ENCODE measurements at places on chromosomes 7 and 10.

- DNase-seq: no peak
Measured at GRCh38 chr10:110220398-110220797, 13.0 kb downstream of the MXI1 start.

DNA sequence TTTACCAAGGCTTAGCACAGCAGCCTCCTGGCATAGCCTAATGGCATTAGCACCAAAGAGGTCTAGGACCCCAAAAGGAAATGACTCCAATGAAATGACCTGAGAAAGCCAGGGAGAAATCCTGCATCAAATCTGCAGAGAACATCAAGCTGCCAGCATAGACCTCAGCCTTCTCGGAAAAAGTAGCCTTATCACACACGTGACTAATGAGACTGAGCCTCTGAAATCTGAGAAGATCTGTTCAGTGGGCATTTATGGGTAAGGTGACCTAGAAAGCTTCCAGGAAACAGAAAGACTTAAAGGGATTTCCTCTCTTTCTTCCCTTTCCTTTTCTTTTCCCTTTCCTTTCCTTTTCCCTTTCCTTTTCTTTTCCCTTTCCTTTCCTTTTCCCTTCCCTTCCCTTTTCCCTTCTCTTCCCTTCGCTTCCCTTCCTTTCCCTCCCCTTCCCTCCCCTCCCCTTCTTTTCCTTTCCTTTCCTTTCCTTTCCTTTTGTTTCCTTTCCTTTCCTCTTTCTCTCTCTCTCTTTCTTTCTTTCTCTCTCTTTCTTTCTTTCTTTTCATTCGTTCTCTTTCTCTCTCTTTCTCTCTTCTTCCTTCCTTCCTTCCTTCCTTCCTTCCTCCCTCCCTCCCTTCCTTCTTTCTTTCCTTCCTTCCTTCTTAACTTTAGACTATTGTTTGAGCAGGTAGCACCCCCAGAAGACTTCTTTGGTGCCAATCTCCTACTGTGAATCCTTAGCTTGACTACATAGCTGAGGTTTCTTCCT is 23.1 kb upstream of the PTTG1IP2 start:
- no peak for DNase-seq

- no peak for DNase-seq
Measured at GRCh38 chr7:151876899-151877777, at the start of gene PRKAG2. Gene PRKAG2, minus strand, starts transcription at chr7:151877115. Its CDS starts 495 bp downstream, at chr7:151876620.

- no peak for DNase-seq
Measured at GRCh38 chr10:71031026-71031425, 142.7 kb upstream of the PCBD1 start.

GRCh38 chr10:115711306-115711705 is 561.7 kb downstream of the GFRA1 start:
- no peak for DNase-seq

DNA sequence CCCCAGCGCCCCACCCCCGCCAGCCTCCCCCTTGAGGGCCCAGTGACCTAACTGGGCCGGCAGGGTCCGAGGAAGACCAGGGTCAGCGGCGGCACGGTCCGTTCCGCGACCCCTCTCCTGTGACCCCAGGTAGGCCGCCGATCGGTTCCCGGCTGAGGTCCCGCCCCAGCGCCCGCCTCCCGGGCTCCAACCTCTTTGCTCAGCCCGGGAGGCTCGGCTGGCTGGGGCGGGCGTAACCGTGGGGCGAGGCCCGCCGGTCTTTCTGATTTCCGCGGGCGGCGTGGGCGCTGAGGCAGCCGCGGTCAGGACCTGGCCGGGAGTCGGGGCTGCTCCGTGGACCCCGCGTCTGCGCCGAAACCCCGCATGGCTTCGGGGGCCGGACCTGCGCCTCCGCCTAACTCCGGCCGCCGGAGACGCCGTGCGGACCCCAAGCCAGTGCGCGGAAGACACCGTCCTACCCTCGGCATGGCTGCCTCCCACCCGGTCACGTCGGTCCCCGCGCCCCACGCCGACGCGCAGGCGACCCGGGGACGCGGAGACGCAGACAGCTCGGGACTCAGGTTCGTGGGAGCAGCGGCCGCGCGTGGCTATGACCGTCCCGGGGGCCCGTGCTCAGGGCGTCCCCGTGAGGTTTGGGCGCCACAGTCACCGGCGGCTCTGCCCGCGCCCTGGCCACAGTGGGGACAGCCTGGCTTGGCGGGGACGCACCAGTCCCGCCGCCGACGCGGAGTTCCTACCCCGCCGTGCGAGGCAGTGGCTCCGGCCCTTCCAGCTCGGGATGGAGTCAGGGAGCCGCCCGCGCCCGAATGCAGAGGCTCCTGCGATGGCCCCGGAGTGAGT is 1.0 kb upstream of the VENTX start:
- no peak for DNase-seq

DNA sequence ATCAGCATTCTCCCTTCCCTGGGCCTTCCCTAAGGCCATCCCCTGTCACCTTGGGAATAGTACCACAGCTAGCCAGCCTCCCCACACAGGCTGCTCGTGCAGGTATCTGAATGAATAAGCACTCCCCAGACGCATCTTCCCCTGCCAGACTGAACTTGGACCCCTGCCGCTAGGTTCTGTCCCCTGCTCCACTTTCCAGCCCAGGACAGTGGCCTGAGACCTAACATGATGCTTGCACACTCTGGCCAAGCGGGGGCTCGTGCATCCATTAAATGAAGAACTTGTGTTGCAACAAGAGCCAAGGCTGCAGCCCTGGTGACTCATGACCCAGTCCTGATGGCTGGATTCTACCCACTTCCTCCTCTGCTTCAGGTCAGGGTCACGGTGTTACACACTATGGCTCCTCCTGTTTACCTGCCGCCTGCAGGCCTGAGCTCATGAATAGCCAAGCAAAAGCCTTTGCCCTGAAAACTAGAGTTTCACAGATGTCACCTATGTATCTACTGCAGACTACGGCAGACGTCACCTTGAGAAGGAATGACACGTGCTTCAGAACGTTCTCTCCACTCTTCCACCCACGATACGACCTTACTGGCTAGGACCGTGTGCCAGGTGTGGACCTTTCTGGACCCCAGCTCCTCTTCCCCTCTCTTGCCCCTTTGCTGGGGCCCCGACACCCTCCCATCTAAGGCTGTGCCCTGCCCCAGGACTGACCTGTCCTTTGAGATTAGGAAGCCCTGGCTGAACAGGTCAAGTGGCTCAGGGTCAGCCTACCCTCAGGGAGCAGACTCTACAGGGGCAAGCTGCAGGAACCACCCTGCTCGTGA is 6.5 kb downstream of the ASB13 start:
- DNase-seq: no peak

- DNase-seq: no peak
Measured at GRCh38 chr10:27490807-27491206, 13.3 kb upstream of the RAB18 start.
